Retinal pigment epithelial cell (primary cell): ENCODE measurements at places on chromosomes 4 and X.

GRCh38 chr4:76209881-76210280, 3.7 kb downstream of the SCARB2 start:
- DNase-seq: no peak

DNA sequence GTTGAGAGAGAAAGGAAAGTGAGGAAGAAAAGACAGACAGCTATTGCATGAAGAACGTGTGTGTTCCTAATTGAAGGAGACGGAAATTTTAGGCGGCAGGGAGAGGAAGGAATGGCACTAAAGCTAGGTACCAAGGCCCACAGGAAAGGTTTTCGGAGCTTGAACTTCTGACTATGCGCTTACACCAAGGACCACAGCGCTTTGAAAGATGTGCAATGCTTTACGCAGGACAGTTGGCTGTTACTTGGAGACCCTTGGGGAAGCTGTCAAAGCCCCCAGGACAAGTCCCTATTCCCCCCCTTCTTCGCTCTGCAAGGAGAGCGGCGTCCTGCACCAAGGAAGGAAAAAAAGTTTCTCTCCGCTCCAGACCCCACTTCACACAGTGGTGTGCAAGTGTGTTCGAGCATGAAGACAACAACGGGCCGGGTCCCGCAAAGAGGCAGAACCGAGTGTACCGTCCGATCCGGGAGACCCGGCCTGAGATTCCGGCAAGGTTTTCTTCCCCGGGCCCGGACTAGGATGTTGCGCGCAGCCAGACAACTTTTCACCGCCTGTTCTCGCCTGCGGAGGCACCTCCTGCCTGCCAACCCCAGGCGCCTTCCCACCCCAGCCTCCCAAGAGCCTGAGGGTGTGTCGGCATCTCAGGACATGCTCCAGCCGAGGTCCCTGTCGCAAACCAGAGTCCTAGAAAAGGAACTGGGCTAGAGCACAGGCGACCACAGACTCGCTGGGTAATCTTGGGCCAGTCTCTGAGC, 896 bp downstream of the KDR start:
- no peak for DNase-seq

GRCh38 chr4:145531223-145531622, 49.6 kb downstream of the SMAD1 start:
- DNase-seq: no peak

GRCh38 chrX:109327251-109327650, 154.6 kb downstream of the GUCY2F start:
- DNase-seq: no peak
